ENCODE measurements at places on chromosomes 6 and 20.

GRCh38 chr6:128208851-128209580 is 308.2 kb upstream of the THEMIS start:
- DNase-seq = no peak

- no peak for DNase-seq
These were observed 42.2 kb upstream of the TNFAIP3 start for GRCh38 chr6:137824896-137825295.

DNA sequence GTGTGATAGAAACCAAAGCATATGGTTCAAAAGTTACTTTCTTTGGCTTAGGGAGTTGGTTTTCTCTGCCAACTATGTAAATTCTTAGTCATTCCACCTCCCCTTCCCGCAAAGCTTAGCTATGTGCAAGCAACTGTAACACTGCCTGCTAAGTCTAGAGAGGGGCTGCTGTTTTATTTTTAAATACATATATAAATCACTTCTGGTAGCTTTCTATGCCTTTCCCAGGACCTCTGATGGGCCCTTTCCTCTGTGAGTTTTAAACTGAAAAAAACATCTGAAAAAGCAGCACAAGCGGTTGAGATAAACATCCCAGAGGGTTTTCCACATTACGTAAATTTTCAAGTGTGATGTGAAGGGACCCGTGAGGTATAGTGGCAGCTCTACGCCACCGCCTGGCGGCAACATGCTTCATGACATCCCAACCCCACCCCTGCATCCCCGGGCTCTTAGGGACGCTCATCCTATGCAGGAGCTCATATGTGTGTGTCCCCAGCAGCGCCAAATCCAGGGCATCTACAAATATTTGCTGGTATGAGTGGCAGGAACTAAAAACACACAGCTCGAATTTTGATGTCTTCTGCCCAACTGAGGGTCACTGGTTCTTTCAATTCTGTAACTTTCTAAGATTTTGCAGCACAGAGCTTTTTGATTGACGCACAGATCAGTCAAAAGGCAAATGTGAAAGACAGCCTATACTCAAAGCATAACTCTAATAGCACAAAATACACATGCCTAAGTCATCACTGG is 12.7 kb downstream of the SAYSD1 start:
- DNase-seq = no peak

- DNase-seq = no peak
These were observed 245.4 kb upstream of the FLRT3 start for GRCh38 chr20:14582855-14583254.

DNA sequence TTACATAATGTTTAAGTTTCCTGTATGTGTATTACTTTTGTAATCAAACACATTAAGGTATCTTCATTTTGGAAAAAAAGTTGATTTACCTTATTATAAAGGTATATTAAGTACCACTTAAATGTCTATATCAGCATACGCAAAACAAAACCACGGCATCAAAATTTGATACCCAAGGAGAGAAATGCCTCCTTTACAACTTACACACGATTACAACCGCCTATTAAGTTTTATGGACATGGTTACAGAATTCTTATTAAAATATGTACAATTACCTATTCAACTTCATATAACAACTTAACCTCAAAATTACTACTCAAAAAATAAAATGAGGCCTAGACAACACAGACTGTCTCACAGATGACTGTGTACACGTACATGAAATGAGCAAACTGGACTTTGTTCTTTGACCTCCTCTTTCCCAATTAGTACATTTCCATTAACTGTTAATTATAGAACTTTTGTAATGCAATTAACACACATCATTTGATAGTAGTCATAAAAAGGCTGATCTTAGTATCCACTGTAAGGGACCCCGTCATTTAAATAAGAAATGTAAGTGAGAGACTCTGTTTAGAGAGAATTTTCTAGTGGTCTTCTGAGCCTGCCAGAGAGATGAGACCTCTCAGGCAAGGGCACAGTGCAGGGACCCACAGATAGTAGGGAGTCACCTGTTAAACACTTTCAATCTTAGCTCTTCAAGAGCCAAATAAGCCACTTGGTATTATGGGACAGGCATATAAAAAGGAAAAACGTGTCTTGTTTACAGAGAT is 2.5 kb downstream of the DIDO1 start:
- no peak for DNase-seq

- no peak for DNase-seq
These were observed 178.0 kb downstream of the TAF4 start for GRCh38 chr20:61887596-61888093.

Data from COR-L47 (cell line).